ENCODE measurements at places on chromosomes 3 and 15.
A peak's percentile ranks its signal among the peaks of the same experiment; 100 is the strongest.

- DNase-seq, result no peak
These were observed 52.1 kb downstream of the LRTM1 start for GRCh38 chr3:54875596-54876268.

GRCh38 chr3:41104147-41104546 lies 95.2 kb upstream of the CTNNB1 start:
- DNase-seq, result no peak

GRCh38 chr3:100339786-100340185 lies 5.2 kb downstream of the NIT2 start:
- DNase-seq, result no peak

DNA sequence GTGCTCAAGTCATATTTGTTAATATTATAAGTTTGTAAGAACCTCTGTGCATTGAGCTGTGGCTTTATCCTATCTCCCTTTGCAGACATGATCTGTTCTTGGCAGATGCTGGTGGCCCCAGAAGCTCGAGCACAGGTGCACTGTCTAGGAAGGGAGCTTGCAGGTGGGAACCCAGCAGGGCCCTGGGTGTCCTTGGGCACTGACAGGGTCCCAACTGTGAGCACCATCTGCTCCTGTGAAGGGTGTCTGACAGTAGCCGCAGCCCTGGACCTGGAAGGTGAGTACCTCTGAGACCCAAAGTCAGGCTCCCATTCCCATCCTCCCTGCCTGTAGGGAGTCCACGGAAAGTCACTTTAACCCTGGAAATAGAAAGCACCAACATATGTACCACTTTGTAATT lies 2.4 kb upstream of the REC114 start:
- DNase-seq, result no peak

GRCh38 chr3:6578526-6578925 lies 282.4 kb upstream of the GRM7 start:
- DNase-seq, result no peak

GRCh38 chr3:70824078-70824477 lies 511.6 kb upstream of the MDFIC2 start:
- DNase-seq, result no peak

- DNase-seq, result no peak
These were observed 250.1 kb downstream of the ZBTB20 start for GRCh38 chr3:114896978-114897377.

DNA sequence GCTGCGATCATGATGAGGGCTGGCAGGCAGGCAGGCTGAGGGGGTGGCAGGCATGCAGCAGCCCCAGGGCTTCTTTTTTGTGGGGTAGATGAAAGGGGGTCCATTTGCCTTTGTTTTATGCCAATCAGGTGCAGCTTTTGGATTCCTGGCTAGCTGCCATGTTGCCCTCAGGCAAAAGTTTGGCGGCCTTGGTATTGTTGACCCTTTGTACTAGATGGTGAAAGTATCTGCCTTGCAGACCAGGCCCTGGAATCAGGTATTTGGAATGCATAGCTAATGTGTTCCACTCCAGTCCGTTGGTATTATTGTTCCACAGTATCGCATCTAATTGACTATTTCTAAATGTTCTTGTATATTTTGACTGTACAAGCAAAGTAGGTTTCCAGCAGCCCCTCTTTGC lies 35.0 kb downstream of the EEFSEC start:
- no peak for DNase-seq

DNA sequence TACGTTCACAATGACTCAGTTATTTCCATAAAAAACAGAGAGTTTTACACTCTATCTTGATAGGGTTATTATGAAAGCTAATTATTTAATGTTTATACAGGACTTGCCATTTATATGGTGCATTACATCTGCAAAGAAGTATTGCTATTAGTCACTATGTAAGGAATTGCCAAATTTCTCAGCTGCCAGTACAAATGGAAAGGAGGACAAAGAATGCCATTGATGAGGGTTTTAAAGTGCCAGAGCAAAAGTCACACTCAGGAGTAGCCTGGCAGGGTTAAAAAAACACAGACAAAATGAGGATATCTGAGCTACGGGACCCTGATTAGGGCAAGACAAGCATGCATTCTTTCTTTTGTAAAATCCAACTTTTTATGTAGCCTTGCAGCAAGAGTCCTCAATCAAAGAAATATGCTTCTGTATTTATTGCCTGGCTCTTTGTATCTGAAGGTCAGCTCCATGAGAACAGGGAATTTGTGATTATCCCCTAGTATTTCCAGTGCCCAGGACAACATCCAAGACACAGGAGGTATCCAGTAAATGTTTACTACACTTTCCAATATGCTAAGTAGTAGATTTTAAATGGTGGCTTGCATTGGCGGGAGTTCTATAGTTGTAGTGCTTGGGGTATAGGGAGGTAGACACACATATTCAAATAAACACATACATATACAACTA lies 1013.6 kb downstream of the ROBO1 start:
- no peak for DNase-seq

GRCh38 chr3:132654190-132654589 lies 5.4 kb downstream of the ACAD11 start:
- DNase-seq, result no peak

DNA sequence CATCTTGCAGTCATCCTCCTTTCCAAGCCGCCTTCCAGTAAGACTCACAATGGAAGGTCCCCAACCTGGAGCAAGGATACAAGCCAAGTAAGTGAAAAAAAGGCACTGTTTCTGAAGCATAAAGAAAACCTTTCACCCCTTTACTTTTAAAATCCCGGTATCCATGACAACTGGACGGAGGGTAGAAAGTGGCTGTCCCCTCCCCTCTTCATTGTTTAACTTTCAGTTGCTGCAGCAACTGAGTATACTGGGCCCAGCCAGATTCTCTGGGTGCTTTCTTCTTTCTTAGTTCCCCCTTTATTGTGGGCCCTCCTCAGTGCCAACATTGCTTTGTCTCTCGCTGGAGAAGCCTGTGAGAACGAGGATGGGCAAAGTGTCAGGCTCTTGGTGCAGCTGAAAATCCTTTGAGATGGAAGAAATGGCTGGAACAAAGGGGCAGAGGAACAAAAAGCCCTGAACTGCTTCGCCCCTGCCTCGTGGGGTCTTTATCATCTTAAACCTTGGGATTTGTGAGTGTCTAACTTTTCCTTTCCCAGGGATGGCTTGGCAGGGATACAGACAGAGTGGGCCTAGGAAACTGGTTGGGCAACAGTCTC lies 224.0 kb upstream of the RGMA start:
- DNase-seq, result peak; percentile 60

GRCh38 chr3:149340310-149340933 lies 7.0 kb upstream of the TM4SF18 start:
- no peak for DNase-seq

GRCh38 chr15:91258415-91258759 lies 158.3 kb downstream of the SV2B start:
- DNase-seq, result no peak

- no peak for DNase-seq
These were observed 40.4 kb upstream of the PXYLP1 start for GRCh38 chr3:141191097-141191749.

- no peak for DNase-seq
These were observed 181.4 kb downstream of the SMAD6 start for GRCh38 chr15:66883284-66883911.

GRCh38 chr3:177978946-177979345 lies 557.3 kb upstream of the KCNMB2 start:
- DNase-seq, result no peak

DNA sequence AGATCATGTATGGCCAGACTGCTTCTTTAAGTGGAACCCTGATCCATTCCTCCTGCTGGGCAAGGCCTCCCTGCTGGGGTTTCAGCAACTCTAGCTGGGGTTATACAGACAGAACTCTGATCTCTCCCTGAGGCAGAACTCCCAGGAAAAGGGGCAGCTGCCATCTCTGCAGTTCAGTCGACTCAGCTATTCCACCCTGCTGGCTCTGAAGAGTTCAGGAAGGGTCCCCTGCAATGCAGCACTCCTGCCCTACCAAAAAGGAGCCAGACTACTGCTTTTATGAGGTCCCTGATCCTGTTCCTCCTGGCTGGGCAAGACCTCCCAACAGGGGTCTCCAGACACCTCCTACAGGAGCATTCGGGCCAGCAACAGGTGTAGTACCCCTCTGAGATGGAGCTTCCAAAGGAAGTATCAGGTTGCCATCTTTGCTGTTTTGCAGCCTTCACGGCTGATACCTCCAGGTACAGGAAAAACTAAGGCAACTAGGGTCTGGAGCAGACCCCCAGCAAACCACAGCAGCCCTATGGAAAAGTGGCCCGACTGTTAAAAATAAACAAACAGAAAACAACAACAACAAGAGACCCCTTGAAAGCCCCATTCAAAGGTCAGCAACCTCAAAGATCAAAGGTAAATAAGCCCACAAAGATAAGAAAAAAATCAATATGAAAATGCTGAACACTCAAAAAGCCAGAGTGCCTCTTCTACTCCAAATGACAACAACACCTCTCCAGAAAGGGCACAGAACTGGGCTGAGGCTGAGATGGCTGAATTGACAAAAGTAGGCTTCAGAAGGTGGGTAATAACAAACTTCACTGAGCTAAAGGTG lies 14.2 kb upstream of the CP start:
- no peak for DNase-seq

DNA sequence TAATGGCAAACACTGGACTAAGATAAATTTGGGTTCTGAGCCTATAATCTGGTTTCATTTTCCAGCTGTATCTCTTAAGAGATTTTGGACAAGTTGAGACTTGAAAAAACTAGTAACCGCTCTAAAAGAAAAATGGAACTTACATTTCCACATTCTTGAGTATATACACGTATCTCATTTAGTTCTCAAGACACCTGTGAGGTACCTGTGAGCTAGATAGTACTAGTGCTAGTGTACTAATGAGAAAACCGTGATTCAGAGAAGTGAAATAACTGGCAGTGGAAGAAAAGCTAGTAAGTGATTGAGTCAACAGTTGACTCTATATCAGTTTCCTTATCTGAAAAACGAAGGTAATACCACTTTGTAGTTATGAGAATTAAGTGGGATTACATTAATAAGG lies 62.2 kb upstream of the PAQR5 start:
- DNase-seq, result no peak

- DNase-seq, result no peak
These were observed 114.3 kb downstream of the EEFSEC start for GRCh38 chr3:128267541-128267940.

DNA sequence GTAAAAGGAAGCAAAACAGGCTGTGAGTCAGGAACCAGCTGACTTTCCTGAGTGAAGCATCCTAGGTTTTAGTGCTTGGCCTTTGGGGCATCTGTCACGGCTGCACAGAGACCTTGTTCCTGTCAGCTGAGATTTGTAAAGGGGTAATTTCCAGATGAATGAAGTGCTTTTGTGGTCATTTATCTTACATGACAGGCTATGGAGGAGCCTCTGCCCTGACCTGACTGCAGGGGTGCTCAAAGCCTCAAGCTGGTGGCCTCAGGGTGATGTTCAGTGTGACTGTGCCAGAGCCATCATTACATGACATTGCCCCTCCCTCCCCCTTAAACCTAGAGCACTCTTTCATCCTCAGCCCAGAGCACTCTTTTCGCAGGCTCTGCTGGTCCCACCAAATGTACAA lies 132.5 kb downstream of the ARNT2 start:
- no peak for DNase-seq

GRCh38 chr3:178189854-178190253 lies 346.4 kb upstream of the KCNMB2 start:
- no peak for DNase-seq

GRCh38 chr3:152593242-152593641 lies 241.7 kb upstream of the P2RY1 start:
- DNase-seq, result no peak

- no peak for DNase-seq
These were observed 171.8 kb upstream of the EIF1B start for GRCh38 chr3:40137591-40138295.

GRCh38 chr3:136959599-136959998 lies 1.8 kb downstream of the IL20RB start:
- DNase-seq, result no peak

DNA sequence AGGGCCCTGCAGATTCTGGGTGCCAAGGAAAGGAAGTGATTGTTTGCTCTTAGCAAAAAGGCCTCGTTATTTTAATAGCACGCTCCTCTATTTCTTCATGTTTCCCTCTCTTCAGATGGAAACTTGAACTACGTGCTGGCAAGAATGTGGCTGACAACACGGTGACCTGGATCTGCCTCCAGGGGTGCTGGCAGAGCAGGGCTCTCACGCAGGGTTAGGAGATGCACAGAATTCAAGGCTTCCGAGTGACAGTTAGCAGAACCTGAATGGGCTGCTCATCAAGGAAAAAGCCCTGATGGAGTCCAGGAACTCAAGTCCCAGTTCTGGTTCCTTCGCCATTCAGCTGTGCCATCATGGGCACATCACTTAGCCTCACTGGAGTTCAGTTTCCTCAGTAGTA lies 22.7 kb downstream of the CYP19A1 start:
- no peak for DNase-seq

DNA sequence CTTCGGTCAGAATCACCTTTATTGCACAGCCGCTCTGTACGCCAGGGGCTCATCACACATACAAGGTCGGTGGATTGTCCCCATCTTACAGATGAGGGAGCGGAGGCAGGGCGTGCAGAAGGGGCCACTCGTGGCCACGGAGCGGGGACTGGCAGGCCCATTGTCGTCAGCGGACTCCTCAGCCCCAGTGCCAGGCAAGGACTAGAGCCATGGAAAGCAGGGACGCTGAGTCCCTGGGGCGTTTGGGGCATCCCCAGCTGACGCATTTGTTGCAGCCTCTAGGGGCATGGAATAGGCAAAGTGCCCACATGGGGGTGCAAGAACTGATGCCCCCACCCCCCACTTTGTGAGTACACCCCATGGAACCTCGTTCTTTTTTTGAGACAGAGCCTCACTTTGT lies 29.8 kb upstream of the FURIN start:
- no peak for DNase-seq

- DNase-seq, result no peak
These were observed 555.8 kb upstream of the IL12A start for GRCh38 chr3:159432682-159433340.

- no peak for DNase-seq
These were observed 34.9 kb upstream of the NRROS start for GRCh38 chr3:196604548-196604947.

GRCh38 chr3:28151207-28151550 lies 90.2 kb upstream of the CMC1 start:
- no peak for DNase-seq

DNA sequence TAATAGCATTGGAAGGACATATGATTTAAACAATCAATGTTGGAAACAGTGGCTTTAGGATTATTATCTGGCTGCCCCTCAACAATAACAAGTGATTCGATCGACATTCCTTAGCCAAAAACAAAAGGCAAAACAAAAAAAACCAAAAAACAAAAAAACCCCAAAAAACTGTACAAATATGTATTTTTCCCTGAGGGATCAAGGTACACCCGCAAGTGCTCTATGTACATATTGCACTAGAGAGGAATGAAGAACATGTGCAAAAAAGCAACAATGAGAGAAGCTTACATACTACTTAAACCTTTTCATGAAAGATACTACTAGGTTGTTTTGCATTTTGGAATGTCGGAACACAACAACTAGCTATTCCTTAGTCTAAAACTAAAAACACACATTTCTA lies 14.2 kb upstream of the ICE2 start:
- no peak for DNase-seq

GRCh38 chr15:78565951-78566774 lies 843 bp downstream of the CHRNA5 start:
- DNase-seq, result no peak

- no peak for DNase-seq
These were observed 4.1 kb downstream of the MINAR1 start for GRCh38 chr15:79436037-79436780.

GRCh38 chr3:13601692-13602080 lies 52.8 kb downstream of the FBLN2 start:
- no peak for DNase-seq

GRCh38 chr3:10460951-10461545 lies 44.3 kb downstream of the ATP2B2 start:
- DNase-seq, result no peak

- DNase-seq, result no peak
These were observed 44.7 kb downstream of the CEP152 start for GRCh38 chr15:48766196-48766595.
